ENCODE measurements at places on chromosomes 4 and X. TPM values are rescaled to one million over a fixed set of nuclear protein-coding genes. Genes with fewer than 3 reads are reported as not detected.

The EFNB1 gene
- total RNA-seq, result 59.8 TPM

The P2RY8 gene
- total RNA-seq, result 3.4 TPM

The SPANXA2 gene
- not detected for total RNA-seq

The SLC26A1 gene
- 0.18 TPM for total RNA-seq

The PAGE1 gene
- not detected for total RNA-seq

The KLHL4 gene
- 0.49 TPM for total RNA-seq

The EVC gene
- total RNA-seq, result 24.1 TPM

The ACE2 gene
- total RNA-seq, result 1.8 TPM

The SLC7A11 gene
- 19.2 TPM for total RNA-seq

The RTL3 gene
- total RNA-seq, result not detected

The FAM9B gene
- total RNA-seq, result 0.65 TPM

The ADGRG4 gene
- total RNA-seq, result 1.0 TPM

The SMPX gene
- total RNA-seq, result not detected

The ANKRD17 gene
- total RNA-seq, result 101 TPM

The FAM47E gene
- 9.6 TPM for total RNA-seq

GRCh38 chrX:5549512-5549911 is 679.2 kb downstream of the NLGN4X start:
- no peak for DNase-seq

DNA sequence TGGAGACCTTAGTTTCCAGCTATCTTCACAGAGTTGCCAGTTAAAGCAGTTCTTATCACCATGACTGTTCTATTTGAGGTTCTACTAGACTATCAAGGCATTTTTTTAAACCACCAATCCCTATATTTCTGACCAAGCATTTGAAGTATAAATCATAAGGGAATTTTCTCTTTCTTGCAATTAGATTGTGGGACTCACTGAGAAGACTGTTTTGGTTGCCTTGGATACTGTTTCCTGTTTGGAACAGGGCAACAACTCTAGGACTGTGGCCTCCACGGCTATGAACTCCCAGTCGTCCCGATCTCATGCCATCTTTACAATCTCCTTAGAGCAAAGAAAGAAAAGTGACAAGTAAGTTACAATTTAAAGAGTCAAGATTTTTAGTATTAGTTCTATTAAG is 11.8 kb downstream of the KIF4A start:
- no peak for DNase-seq

DNA sequence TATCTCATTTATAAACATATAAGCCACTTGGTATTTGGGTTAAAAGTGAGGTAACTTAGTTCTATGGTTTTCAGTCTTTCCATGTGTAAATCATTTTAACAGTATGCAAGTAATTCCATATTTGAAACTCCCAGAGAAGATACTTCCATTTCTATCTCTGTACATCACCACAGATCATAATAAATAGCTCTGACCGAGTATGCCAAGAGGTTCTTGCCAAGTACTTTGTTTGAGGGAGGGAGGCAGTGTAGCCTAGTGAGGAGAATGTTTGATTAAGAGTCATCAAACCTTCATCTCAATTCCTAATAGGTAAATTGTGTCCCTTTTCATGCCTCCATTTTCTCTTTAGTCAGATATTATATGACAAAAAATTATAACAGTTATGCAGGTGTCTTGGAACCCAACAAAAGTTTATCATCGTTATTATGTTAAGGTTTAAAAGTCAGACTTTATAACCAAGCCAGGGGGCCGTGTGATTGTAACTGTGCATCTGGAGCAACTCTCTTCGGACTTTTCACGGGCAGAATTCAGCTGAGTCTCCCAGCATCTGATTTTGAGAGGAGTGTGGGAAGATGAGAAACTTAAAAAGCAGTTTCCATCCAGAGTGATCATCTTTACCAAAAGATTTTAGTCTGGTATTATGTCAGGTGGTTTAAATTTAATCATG is 123.8 kb downstream of the ANK2 start:
- no peak for DNase-seq

GRCh38 chr4:101418055-101418454 is 70.7 kb upstream of the PPP3CA start:
- DNase-seq, result no peak

- DNase-seq, result peak; percentile 7
These were observed 77.5 kb downstream of the SLC2A9 start for GRCh38 chr4:9943761-9944160.

- no peak for DNase-seq
These were observed 5.5 kb upstream of the XAGE2 start for GRCh38 chrX:52363247-52363883.

DNA sequence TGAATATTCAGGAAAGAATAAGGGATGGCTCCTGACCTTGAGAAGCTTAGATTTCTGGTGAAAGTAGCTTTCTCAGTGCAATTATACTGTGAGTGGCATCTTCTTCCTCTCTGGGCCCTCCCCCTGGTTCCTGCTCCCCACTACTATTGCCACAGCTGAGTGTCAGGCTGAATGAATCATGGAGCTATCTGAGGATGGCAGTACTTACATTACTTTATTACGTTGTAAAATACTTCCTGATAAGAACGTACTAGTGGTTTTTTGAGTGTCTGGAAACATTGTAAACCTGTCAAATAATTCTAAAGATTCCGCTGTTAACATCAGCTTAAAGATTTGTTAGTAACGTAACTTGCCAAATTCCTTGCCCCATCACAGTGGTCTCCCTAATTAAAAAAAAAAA is 36.2 kb downstream of the ARHGAP10 start:
- DNase-seq, result no peak

DNA sequence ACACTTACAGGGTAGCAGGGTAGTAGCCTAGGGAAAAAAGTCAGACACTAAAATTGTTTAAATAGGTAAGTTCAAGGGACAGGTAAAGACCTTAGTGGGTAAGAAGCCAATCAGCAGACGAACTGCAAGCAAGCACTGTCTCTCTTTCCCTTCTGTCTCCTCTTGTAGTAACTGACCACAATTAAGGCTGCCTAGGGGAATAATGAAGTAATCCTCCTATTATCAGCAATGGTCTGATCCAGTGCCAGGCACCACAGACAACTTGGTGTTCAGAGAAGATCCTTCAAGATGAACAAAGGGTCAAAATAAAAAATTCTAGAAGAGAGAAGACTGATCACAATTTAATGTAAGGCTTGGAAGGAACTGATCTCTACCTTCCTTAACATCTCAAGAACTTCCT is 62.9 kb downstream of the ELOVL6 start:
- no peak for DNase-seq

GRCh38 chr4:155966171-155966570 is 12.5 kb upstream of the CTSO start:
- DNase-seq, result no peak

DNA sequence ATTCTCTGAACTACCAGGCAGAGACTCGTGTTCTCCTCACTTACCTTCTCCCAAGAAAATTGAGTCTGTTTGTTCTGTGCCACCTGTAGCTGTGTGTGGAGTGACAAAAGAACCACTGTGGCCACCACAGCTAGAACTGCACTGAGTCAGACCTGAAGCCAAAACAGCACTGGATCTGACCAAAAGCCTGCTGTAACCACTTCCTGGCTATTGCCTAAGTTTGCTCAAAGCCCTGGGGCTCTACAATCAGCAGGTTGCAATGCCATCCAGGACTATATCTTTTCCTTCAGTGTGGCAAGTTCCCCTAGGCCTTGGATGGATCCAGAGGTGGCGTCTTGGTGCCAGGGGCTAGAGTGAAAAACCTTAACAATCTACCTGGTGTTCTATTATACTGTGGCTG is 449.1 kb downstream of the FAM133A start:
- no peak for DNase-seq

- no peak for DNase-seq
These were observed 2.8 kb upstream of the IL21 start for GRCh38 chr4:122623637-122624166.

DNA sequence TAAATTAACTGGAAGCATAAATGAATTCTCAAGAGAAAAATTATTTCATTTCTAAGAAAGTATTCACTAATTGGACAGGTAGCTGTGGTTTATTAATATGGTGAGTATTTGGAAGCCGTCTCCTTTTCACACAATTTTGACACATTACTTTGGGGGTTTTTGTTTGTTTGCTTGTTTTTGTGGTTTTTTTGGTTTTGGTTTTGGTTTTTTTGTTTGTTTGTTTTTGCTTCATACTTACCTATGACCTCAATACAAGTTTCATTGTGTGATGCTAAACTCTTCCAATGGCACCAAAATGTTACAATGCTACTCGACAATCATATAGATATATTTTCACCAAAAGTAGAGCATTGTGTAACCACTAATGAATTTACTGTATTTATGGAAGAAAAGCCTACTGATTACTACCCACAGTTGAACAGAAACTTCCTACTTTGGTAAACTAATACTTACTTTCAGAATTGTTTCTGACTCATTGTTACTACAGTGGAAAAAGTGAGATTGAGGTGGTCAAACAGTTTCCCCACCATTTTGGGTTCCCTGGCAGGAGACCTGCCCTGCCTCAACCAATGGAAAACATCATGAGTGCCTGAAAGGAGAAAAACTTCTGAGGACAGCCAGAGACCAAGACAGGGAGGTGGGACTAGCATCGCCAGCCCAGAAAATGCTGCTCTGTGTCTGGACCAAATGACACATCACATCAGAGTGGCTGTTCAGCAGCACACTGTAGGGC is 443.1 kb downstream of the HNRNPD start:
- no peak for DNase-seq

DNA sequence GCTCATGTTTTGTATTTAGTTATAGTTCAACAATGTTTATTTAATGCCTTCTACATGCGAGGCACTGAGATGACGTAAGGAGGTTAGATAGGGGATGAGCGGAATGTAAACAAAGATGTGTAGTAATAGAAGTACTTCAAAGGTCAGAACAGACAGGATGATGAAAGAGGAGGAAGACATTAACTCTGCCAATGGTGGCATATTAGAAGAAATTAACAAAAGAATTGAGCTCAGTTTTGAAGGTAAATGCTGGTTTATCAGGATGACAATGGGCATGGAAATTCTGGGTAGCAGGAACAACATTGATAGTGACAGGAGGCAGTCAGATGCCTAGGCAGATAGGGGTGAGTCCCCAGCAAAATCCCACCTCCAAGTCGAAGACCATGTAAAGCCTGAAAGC is 62.3 kb upstream of the PGRMC2 start:
- no peak for DNase-seq

- DNase-seq, result no peak
These were observed 2.0 kb upstream of the FBXW7 start for GRCh38 chr4:152537881-152538280.

DNA sequence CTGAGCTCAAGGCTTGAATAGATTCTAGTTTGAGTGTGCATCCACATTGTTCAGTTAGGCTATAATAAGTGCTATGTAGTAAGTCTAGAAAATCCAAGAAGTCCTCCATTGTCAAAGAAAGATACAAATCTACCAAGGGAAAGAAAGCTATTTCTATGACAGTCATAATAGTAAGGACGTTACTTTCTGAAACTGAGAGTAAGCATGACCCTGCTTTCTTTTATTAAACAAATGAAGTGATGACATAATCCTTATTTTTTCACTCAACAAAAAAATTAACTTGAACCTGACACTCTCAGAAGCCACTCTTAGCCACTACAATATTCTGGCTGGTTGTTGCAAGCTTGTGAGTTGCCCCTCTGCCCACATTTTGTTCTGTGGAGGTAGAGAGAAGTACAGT is 33.8 kb upstream of the AMELX start:
- no peak for DNase-seq

DNA sequence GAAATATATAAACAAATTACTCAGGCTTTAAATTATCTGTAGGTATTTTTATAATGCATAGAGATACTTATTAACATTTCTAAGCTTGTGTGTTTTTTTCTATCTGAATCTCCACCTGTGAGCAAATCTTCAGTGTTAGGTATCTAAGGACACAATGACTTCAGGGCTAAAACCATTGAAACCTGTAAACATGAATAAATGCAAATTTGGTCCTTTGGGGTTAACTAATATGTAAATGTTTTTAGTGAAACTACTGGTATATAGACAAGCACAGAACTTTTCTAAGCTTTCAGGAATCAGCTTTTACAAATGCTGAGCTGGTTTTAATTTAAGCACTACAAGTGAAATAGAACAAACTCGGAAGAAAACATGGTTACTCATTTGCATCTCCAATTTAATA is 147.9 kb downstream of the FBXO8 start:
- no peak for DNase-seq

DNA sequence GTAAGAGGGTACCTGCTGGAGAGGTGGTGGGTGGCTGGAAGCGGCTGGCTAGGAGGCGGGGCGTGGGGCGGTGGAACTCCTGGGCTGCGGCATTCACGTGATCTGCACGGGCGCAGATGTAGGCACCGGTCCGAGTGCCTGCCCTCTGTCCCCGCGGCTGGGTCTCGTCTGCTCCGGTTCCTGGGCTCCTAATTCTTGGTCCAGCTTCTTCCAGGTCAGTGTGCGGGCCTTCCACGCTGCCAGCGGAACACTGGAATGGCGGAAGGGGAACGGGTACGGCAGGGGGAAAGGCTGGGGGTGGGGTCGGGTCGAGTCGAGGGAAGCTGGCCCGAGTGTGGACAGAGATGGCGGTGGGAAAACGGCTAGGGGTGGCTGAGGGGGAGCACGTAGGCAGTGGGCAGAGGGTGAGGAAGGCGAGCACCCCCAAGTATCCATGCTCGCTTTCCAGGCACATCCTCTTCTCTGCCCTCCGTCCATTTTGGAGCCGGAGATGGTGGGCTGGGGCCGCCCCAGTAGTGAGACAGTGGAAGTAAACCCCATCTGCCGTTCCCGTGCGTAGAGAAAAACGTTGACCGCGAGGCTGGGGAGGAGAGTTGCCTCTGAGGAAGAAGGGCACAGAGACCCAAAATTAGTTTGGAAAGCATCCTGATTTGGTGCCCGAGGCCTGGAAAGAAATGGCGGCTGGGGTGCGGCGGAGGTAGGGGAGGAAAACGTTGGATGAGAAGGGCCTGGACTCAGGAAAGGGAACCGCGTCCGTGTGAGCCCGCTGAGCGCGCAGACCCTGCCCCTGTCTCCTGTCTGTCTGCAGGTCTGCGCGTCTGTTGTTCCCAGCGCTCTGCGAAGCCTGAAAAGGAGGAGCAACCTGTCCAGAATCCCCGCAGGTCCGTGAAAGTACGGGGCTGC is at the start of gene TCEAL4:
Gene TCEAL4 (plus strand): TSS at position 105 of the 903 bp plus-strand sequence. CDS start 1,161 bp downstream, outside the sequence.
- DNase-seq, result peak; percentile 68

GRCh38 chrX:37817579-37817978 is 29.8 kb downstream of the DYNLT3 start:
- no peak for DNase-seq

DNA sequence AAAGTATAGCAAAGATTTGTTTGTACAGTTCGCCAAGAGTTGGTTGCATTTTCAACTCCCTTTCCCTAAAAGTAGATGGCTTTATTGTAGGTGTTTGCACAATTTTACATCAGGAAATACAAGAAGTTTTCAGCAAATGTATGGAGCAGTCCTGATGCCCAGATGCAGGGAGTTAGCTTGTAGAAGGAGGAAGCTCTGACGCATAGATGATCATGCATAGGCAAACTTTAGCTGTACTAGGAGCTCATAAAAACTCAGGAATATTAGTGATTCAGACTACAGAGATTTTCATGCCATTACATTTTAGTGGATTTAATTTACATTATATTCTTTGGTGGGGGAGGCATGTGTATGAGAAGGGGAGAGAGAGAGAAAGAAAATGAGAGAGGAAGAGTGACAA is 62.9 kb downstream of the TMPRSS11D start:
- DNase-seq, result no peak

- no peak for DNase-seq
These were observed 225.6 kb downstream of the FBXW7 start for GRCh38 chr4:152310257-152310656.
